ENCODE measurements at places on chromosomes 4 and X. TPM values are rescaled to one million over a fixed set of nuclear protein-coding genes. Genes with fewer than 3 reads are reported as not detected.

- no peaks in the 10 kb centered on the region for H3K27me3 ChIP-seq
- H3K4me3 ChIP-seq: no peak overlapping the region
- DNase-seq: no peak
- no peaks in the 10 kb centered on the region for H3K4me1 ChIP-seq
- no peaks in the 10 kb centered on the region for H3K36me3 ChIP-seq
- no peak overlapping the region for H3K27ac ChIP-seq
These were observed 57.3 kb downstream of the EVC2 start for GRCh38 chr4:5651089-5651488.

DNA sequence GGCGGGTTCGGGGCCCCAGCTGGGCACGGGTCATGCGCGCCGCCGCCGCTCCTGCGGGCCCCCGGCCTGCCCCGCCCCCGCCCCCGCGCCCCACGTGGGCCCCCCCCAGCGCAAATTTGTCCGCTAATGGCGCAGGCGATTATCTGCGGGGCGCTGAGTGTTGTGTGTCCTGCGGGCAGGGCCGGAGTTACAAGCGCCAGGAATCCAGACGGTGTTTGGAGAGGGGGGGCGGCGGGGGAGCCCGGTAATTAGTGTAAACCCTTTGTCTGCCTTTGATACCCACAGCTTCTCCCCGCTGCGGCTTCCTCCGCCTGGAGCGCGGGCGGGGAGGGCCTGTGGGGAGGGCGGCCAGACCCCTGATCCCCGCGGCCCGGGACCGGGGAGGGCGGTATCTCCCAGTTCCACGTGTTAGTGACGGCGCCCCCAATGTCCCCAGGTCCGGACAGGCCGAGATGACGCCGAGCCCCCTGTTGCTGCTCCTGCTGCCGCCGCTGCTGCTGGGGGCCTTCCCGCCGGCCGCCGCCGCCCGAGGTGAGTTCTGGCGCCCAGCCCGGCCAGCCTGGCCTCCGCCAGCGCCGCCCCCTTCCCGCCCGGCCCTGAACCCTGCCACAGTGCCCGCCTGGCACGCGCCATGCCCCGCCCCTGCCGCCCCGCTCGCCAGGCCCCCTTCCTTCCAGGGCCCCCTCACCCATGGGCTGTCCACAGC, 761 bp downstream of the FGFRL1 start:
- H3K4me3 ChIP-seq: peak overlapping the region; percentile 81
- peak; percentile 67 for DNase-seq
- H3K27ac ChIP-seq: peak overlapping the region; percentile 52
- peaks cover 16% of the 10 kb centered on the region for H3K4me1 ChIP-seq
- H3K36me3 ChIP-seq: no peaks in the 10 kb centered on the region

- H3K4me3 ChIP-seq: no peak overlapping the region
- peaks cover 4% of the 10 kb centered on the region for H3K36me3 ChIP-seq
- no peak overlapping the region for H3K27ac ChIP-seq
- H3K27me3 ChIP-seq: peaks cover 21% of the 10 kb centered on the region
- no peak for DNase-seq
These were observed 18.4 kb downstream of the PRPS1 start for GRCh38 chrX:107646735-107647134.

GRCh38 chr4:25002681-25003080, 28.1 kb downstream of the LGI2 start:
- H3K36me3 ChIP-seq: no peaks in the 10 kb centered on the region
- no peak overlapping the region for H3K27ac ChIP-seq
- H3K27me3 ChIP-seq: peaks cover 7% of the 10 kb centered on the region
- no peak for DNase-seq

- H3K4me1 ChIP-seq: no peaks in the 10 kb centered on the region
- no peak for DNase-seq
These were observed 15.3 kb downstream of the PHEX start for GRCh38 chrX:22047468-22047867.

- H3K4me1 ChIP-seq: no peaks in the 10 kb centered on the region
- H3K36me3 ChIP-seq: no peaks in the 10 kb centered on the region
- H3K27ac ChIP-seq: no peak overlapping the region
- no peak overlapping the region for H3K4me3 ChIP-seq
- DNase-seq: no peak
- H3K27me3 ChIP-seq: peaks cover 49% of the 10 kb centered on the region
These were observed 37.5 kb downstream of the PGRMC1 start for GRCh38 chrX:119273420-119274192.

DNA sequence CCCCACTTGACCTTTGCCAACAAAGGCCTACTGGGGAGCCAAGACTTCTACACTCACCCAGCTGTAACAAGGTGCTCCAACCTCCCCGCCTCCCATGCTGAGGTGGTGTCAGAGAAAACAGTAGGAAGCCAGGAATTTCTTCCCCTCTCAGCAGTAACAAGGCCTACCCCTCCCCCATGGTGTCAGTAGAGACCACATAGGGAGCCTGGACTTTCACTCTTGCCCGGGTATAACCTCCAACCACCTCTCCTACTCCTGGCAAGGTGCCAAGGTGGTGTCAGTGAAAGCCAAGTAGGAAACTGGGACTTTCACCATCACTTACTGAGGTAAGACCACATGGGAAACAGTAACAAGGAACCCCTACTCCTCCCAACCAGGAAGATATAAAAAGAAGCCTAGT, 93.1 kb downstream of the SLC16A2 start:
- no peaks in the 10 kb centered on the region for H3K27me3 ChIP-seq
- H3K36me3 ChIP-seq: no peaks in the 10 kb centered on the region
- H3K4me1 ChIP-seq: no peaks in the 10 kb centered on the region

DNA sequence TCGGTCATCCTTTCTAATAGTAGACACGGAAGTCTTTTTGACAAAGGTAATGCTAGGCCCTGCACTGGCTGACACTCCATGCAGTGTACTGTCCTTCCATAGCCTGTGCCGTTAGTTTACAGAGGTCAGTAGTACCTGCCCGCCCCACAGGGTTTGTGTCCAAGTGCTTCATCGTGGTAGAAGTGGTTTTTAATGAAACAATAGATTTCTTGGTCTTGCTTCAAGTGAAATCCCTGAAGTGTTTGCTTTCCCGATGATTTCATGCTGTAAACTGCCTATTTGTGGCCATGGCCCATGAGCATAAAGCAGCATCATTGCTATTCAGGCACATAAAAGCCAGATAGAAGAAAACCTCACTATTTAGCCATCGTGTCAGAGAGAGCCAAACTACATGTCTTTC, 139.3 kb downstream of the GPR143 start:
- H3K4me3 ChIP-seq: no peak overlapping the region
- H3K27me3 ChIP-seq: no peaks in the 10 kb centered on the region
- H3K36me3 ChIP-seq: no peaks in the 10 kb centered on the region
- H3K4me1 ChIP-seq: no peaks in the 10 kb centered on the region

DNA sequence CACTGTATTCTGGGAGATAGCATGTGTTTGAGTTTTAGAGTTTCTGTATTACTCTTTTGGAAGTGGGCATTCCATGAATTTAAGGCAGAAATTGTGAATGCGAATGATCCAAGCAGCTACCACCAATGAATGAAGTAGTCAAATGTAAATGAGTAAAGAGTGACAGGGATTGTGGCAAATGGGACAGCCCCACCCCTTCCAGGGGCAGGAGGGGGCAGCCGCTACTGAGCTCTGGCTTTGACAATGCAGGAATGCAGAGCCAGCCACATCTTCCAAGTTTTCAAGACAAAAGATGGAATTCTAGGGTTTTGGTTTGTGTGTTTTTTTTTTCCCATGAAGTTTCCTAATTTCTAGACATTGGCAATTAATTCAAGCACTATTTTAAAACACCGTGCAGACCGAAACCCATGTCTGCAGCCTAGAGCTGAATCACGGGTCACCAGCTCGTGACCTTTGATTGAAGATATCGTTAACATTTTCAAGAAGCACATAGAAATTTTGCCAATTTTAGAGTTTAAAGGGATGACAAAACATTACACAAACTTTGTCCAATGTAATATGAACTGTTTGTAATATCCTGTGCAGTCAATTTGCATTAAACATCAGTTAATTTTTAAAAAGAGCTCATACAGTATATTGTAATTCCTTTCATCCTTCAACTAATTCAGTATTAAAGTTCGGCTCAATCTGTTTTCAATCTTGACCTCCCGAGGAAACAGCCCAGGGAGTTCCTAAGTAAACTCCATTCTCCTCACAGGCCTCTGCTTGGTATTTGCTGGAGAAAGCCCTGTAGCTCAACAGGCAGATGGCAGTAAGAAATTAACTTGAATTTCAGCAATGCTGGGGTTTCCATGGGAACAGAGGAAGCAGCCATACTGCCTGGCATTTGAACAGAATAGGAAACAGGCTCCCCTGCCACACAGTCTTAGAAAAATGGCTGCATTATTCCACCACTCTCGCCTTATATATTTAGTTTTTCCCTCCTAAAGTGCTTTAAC, 83.4 kb downstream of the UCHL1 start:
- H3K36me3 ChIP-seq: no peaks in the 10 kb centered on the region
- no peaks in the 10 kb centered on the region for H3K27me3 ChIP-seq
- no peak for DNase-seq
- H3K4me3 ChIP-seq: no peak overlapping the region
- H3K4me1 ChIP-seq: no peaks in the 10 kb centered on the region
- H3K27ac ChIP-seq: no peak overlapping the region

Gene NLGN4X
- 0.64 TPM for total RNA-seq

Gene STK26
- total RNA-seq: 12.8 TPM

Gene GPC4
- 4.5 TPM for total RNA-seq

Gene NKX3-2
- not detected for total RNA-seq

Gene RNF150
- total RNA-seq: 5.6 TPM

Gene TEX13D
- total RNA-seq: not detected

Gene AKAP4
- total RNA-seq: not detected

Gene CPE
- 129 TPM for total RNA-seq

All from breast epithelium (tissue), 4 donors.